NCI-H2107 (cell line): ENCODE measurements at places on chromosomes 3 and 15.

DNA sequence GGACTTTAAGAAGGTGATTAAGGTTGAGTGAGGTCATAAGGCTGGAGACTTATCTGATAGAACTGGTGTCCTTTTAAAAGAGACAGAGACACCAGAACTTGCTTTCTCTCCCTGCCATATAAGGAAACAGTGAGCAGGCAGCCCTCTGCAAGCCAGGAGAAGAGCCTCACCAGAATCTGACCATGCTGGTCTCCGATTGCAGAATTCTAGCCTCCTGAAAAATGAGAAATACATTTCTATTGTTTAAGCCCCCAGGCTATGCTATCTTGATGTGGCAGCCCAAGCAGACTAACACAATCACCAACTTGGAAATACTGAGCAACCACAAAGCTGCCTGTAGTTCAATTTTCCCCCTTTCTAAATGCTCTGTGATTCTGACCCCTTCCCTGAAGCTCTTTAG is 161.4 kb upstream of the RARB start:
- no peak for DNase-seq

GRCh38 chr15:64904189-64904588 is 7.5 kb upstream of the ANKDD1A start:
- DNase-seq: no peak

DNA sequence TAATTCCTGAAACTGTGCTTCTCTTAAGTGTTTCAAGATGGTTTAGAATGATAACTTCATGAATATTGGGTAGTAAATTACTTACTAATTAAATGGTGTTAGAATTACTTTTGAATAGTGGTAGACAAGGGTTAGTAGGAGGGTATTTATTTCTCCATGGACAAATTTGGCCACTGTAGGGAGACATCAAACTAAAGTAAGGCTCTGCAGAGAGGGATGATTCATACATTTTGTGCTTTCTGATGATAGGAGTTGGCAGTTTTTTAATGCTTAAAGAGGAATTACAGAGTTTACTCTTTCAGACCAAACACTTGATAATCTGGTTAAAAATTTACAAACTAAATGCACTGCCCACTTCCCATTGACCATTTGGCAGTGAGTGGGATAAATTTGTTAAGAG is 127.6 kb downstream of the NAALADL2 start:
- no peak for DNase-seq

GRCh38 chr3:30843877-30844276 is 50.6 kb downstream of the GADL1 start:
- DNase-seq: no peak

GRCh38 chr15:55791551-55792400 is 48.8 kb upstream of the PRTG start:
- DNase-seq: no peak

- DNase-seq: no peak
Observed at GRCh38 chr15:25176616-25176923, 221.8 kb downstream of the SNRPN start.

- DNase-seq: no peak
Observed at GRCh38 chr3:119237299-119237698, 3.4 kb downstream of the B4GALT4 start.

DNA sequence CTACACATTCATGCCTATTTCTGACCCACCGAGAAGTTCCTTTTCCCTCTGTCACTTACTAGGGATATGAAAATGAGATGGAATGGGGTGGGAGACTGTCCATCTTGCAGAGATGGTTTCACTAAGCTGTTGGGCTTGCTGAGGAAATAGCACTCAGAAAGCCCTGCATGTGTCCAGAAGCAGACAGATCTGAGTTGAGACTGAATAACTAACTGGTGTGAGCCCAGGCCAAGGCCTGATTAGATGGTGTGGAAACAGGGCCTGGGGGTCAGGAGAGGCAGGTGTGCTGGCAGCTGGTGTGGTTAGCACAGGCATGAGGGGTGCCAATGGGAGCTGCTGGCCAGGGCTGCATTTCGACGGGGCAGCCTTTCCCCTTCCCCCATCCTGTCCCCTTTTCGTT is 72.1 kb downstream of the CLSTN2 start:
- DNase-seq: no peak

DNA sequence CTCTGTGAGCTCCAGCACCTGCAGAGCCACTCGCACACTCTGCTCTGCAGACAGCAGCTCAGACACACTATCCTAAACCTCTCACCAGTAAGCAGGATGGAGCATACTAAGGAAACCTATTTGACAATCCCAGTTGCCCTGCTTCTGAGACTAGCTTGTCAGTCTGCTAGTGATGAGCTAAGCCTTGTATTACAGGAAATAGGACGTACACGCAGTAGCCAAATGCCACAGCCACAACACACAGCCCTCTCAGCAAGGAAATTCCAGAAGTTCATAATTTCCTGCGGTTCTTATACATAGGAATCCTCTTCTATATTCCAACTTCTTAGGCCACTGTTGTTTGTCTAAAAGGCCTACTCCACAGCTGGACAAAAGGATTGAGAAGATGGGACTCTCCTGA is 74.5 kb downstream of the MYLK start:
- no peak for DNase-seq
